ENCODE measurements at places on chromosomes 7 and 10. TPM values are rescaled to one million over a fixed set of nuclear protein-coding genes. Genes with fewer than 3 reads are reported as not detected.

The GSTO2 gene
- total RNA-seq, result 3.6 TPM

The NAT16 gene
- not detected for total RNA-seq

The CTNNA3 gene
- total RNA-seq, result not detected

The SPRN gene
- not detected for total RNA-seq

The PNLIPRP2 gene
- not detected for total RNA-seq

The GPR15LG gene
- total RNA-seq, result not detected

The AGBL3 gene
- total RNA-seq, result 3.6 TPM

The TFR2 gene
- 5.1 TPM for total RNA-seq

The SFTPA1 gene
- not detected for total RNA-seq

The FAM25G gene
- total RNA-seq, result not detected

The LOXL4 gene
- total RNA-seq, result not detected

The AGR2 gene
- total RNA-seq, result not detected

The TEX36 gene
- total RNA-seq, result not detected

The TRIM74 gene
- 0.72 TPM for total RNA-seq

The WAC gene
- 82.9 TPM for total RNA-seq

The SPAG6 gene
- not detected for total RNA-seq

The LIPF gene
- total RNA-seq, result not detected

The C10orf62 gene
- not detected for total RNA-seq

The SORCS1 gene
- total RNA-seq, result not detected

The TUBAL3 gene
- total RNA-seq, result not detected

The DDIT4 gene
- 689 TPM for total RNA-seq

The FXYD4 gene
- total RNA-seq, result not detected

The CDK13 gene
- 28.1 TPM for total RNA-seq
